GM19239 (cell line): ENCODE measurements at places on chromosomes 7 and 10.

- no peak for DNase-seq
Measured at GRCh38 chr10:101233863-101234262, 4.6 kb upstream of the LBX1 start.

GRCh38 chr10:91602868-91603568, 29.9 kb downstream of the PPP1R3C start:
- DNase-seq: no peak

DNA sequence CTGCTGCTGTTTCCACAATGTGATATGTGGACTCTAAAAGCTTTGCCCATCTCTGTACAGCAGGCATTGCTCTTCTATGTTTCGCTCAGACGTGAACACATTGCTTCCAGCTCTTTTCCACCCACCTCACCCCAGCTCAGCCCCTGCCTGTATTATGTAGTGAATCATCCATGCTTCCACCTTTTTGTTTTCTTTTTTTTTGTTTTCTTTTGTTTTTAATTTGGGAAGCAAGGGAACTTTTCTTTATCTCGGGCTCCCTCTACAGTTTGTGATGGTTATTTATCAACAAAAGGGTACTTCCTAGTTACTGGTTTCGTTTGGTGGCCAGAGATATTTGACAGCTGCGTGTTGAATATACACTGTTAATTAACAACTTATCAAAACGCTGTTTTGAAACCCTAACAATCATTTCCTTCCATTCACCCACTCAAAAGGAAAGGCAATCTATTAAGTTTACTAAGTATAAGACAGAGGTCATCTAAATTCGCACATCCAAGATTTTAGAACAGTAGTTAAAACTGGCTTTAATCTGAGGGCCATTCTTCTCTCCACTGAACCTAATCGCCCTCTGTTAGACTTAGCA, 127.9 kb upstream of the STK17A start:
- peak; percentile 48 for DNase-seq

DNA sequence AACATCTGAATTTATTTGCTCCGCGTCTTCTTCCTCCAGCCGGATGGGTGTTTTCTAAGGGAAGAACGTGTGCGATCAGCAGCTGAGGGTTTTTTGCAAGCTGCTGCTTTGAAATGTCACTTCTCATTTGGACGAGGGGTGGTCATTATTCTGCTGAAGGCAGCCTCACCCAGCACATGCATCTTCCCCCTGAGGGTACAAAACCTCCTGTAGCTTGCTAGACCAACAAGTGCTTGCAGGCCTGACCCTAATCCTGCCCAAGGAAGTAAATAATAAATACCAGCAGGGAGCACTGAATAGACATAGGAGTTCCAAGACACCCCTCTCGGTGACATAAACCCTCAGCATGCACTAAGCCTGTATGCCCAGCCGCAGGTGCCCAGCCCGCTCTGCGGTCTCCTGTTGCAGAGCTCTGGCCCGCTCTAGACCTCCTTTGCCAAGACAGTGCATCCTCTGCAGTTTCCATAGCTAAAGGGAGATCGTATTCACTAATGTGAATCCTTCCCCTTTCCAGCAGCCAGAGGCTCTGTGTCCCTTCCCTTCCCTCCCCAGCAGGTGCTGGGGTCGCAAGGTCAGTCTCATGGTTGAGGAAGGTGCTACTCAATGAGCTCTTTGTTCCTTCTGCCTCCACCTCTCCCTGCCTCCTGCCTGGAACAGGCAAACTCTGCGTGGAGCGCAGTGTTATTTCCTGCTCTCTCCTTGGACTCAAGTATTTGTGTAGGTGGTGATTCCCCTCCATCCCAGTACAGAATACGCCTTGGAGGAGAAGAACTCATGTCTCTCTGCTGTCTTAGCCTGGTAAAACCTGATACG, 36.6 kb downstream of the SBDS start:
- DNase-seq: no peak

GRCh38 chr7:25994433-25994994, 157.5 kb upstream of the NFE2L3 start:
- no peak for DNase-seq

DNA sequence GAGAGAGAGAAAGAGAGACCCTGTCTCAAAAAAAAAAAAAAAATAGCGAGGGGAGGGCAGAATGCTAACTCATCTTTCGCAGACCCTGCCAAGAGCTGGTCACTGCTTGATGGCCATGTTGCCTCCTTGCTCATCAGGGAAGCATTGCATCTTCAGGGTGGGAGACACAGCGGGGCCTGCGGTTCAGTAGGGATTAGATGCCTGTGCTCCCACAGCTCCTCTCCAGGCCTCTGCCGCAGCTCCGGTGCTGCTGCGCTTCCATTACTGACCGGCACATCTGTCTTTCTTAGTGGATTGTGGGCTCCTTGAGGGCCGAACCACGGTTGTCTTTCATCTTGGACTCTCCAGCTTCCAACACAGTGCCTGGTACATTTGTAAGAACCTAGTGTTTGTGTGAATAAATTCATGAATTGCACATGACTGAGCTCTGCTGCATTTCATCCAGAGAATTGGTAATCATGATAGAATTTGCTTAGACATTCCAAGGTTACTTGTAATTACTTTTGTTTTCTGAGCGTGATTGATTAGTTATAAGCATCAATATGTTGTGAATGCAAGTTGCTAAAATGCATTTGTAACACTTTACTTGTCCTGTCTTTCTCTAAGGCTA, 16.8 kb downstream of the HK1 start:
- no peak for DNase-seq

DNA sequence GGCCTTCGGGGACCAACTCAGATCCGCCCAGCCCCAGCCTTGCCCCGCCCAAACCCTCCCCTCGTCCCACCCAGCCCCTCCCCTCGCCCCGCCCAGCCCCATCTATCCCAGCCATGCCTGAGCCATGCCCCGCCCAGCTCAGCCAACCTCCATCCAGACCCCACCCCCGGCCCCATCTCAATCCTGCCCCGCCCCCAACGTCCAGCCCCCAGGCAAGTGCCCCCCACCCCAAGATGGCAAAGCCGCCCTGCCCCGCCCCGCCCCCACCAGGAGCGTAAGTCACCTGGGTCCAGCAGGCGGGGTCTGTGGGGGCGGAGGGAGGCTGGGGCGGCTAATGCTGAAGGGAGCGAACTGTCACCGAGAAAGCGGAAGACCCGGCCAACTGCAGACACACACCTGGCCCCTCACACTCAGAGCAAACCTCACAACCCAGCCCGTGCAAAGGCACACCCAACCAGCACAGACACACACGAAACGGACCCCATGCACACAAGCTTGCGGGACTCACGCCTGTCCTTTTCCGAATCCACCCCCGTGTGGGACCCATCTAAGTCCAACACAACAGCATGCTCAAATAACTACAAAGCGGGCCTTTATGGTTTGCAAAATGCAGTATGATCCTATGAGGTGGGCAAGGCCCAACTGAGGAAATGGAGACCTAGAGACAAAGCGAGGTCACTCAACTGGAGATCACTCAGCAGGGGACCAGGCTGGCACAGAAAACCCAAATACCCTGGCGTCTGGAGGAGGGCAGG, 11.5 kb upstream of the OGA start:
- DNase-seq: no peak

DNA sequence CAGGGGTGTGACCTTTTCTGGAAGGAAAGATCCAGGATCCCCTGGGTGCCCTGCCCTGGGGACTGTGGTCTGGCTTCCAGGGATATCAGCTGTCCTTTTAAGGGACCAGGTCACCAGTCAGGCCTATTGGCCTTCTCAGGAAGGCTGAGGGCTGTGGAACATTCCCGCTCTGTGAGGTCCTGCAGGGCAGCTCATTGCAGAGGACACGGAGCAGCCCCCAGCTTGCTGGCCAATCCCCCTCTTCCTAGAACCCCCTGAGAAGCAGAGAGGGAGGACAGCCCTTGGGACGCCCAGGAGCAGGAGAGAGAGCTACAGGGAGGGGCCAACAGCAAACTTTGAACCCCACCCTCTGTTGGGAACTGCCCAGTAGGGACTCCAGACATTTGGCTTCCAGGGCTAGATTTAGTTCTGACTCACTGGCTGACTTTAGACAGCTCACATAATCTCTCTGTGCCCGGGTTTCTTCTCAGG, 67.9 kb upstream of the COL13A1 start:
- DNase-seq: no peak

DNA sequence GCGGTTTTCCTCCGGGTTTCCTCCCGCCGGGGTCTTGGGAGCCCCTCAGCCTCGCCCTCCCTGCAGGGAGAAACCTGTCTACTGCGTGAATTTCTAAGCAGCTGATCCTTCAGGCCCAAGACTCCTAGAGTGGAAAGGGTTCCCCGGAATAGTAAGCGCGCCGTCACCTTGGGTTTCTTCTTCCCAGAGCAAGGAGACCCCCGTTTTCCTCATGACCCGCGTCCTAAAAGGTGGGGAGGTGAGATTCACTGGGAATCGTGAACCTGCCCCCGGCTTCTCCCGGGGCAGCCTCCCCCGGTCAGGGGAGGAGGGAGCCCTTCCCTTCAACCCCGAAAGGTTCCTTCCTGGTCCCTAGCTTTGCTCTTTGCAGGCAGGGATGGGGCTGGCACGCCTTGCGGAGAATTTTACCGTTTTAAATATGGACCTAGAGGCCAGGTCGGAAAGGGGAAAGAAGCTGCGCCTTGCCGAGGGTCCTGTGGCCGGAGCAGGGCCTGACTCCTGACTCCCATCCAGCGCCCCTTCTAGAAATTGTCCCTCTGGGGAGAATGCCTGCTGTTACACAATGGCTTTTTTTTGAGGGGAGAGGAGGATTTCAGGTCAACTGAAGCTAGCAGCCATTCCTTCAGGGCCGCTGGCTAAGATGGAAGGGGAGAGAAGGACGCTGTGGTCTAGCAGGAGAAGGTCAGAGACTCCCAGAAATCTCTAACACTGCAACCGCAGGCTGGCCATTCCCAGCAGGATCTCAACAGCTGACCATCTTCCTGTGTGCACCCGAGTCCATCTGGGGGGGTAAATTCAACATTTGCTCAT, 11.6 kb upstream of the MNX1 start:
- DNase-seq: no peak

GRCh38 chr10:31804352-31804810, 124.2 kb downstream of the ARHGAP12 start:
- DNase-seq: no peak

- DNase-seq: no peak
Measured at GRCh38 chr7:100860702-100861615, 6.2 kb upstream of the TRIP6 start.

DNA sequence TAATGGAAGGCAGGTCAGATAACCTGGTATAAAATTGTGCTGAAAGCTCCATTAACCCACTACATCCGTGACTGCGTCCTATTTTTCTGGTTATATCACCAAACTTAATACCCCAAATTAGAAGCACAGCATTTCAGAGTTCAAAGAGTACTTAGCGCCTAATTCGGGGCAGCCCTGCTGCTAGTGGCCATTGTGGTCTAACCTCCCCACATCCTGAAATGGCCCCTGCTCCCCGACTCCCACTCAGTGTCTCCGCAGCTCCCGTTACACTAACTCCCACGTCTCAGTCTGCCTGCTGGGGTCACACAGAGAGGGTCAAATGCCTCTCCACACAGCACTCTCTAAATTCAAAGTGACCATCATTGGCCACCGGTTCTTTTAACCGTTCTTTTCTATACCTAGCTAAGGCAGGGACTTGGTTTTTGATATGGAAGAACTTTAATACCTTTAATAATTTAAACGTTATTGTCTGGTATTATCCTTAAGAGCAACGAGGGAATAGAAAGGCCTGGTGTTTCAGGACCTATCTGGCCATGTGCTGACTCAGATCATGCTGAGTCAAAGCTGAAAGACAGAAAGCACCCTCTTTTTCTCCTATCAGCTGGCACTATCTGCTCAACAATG, 117.1 kb downstream of the KMT2E start:
- no peak for DNase-seq

DNA sequence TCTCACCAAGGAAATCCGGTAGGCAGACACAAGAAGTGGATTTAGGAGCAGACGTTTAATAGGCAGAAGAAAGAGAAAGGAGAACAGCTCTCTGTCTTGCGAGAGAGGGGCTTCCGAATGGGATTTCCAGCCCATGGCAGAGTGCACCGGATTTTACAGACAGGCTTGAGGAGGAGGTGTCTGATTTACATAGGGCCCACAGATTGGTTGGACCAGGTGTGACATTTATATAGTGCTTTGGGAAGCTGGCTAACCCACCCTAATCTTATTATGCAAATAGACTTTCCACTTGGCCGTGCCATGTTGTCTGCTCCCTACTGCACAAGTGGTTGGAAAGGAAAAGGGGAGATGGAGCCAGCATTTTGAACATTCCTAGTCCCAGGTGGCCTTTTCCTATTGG, 57.8 kb downstream of the ANKMY2 start:
- no peak for DNase-seq

- no peak for DNase-seq
Measured at GRCh38 chr10:123157210-123157609, 3.0 kb downstream of the BUB3 start.

GRCh38 chr7:106460792-106461254, 176.0 kb upstream of the NAMPT start:
- DNase-seq: no peak

GRCh38 chr7:87448388-87448787, 27.1 kb downstream of the ABCB4 start:
- DNase-seq: no peak

DNA sequence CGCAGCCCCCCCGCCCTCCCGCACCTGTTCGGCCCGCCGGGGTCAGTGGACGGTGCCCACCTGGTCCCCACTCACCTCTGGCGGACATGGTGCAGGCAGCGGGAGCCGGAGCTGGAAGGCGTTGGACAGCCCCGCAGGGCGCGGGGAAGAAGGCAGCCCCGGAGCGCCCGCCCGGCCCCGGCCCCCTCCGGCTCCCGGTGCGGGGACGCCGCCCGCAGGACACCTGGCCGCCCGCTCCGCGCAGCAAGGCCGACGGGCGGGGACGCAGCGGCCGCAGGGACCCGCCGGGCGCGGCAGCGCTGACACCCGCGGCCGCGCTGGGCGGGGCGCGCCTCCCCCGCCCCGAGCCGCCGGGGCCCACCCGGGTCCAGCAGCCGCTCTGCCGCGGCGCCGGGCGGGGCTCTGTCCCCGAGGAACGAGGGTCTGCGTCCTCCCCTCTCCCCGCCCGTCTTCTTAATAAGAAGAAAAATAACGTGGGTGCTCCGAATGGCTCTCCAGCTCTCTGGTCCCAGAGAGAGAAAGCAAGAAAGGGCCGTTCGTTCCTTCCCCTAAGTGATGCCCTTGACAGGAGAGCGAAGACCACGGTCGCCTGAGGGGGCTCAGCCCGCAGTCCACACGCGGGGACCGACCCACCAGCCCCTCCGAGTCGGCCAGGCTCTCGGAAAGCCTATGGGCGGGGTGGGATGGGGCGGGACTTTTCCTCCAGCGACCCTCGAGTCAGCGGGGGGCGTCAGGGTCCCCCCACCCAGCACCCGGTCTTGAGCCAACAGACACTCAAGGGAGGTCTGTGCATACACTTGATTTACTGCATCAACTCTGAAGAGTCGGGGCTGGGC, 53.4 kb upstream of the FHIP2A start:
- peak; percentile 25 for DNase-seq

- no peak for DNase-seq
Measured at GRCh38 chr10:75434291-75434690, 2.9 kb downstream of the LRMDA start.
